ENCODE measurements at places on chromosomes 6 and 20. TPM values are rescaled to one million over a fixed set of nuclear protein-coding genes. Genes with fewer than 3 reads are reported as not detected.

Gene PACRG
- not detected for total RNA-seq

Gene CRISP2
- total RNA-seq: not detected

Gene PKIB
- 0.73 TPM for total RNA-seq

Gene B3GAT2
- total RNA-seq: 0.04 TPM

Gene COL9A1
- total RNA-seq: not detected

Gene CGA
- not detected for total RNA-seq

Gene ID1
- 235 TPM for total RNA-seq

Gene OTOR
- total RNA-seq: not detected

Measured in A549 treated with DMSO at 1 μM for 4 hours (cell line).